HFF-Myc (cell line): ENCODE measurements at places on chromosomes 1 and 21.
A peak's percentile ranks its signal among the peaks of the same experiment; 100 is the strongest.

- DNase-seq, result no peak
Observed at GRCh38 chr21:33125680-33126375, 55.9 kb downstream of the OLIG1 start.

DNA sequence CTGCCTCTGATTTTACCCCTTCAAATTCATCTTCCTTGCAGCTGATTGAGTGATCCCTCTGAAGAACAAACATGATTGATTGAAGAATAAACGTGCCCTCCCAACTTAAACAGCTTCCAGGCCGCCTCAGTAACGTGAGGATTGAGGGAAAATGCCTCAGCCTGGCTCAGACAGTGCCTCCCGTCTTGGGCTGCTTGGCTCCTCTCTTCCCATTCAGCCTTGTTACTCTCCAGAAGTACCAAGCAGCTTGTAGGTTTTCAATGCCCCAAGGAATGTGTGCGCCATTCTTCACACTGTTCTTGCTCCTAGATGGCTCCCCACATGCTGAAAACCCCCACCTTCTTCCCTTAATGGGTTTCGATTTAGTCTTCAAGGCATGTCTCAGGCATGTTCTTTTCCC lies 51.8 kb downstream of the ST6GALNAC5 start:
- DNase-seq, result no peak

DNA sequence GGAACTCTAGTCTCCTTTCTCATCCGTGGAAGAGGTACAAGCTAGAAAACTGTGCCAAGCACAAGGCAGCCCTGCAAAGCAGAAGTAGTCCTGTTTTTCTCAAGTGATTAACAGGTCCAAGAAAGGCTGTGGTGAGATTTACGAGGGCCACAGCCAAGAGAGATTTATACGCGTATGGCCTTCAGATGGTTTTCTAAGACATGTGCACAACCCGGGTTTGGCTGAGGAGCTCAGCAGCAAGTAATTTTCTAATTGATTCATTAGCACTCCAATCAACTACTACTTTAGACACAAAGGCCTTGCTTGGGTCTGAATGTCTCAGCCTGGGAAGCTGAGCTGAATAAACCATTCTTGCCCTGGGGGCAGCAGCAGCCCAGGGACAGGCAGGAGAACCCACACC lies 55.8 kb downstream of the SSBP3 start:
- no peak for DNase-seq

- DNase-seq, result no peak
Observed at GRCh38 chr1:177771688-177772087, 198.2 kb downstream of the SEC16B start.

DNA sequence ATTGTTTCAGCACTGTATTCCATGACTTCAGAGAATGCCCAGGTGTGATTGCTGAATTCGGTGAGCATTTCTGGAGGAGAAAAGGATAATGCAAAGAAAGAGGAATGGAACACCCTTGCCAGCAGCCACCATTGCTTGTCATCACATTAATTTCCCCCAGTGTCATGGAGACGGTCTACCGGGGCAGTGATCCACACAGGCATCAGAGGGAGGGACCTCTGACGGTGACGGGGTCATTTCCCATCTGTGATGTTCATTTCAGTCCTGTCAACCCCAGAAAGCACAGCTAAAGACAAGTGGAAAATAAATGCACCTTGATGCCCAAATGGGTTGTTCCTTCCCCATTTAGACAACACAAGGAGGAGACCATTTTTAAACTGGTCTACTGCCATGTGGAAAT lies 376.4 kb downstream of the PCP4 start:
- DNase-seq, result no peak

DNA sequence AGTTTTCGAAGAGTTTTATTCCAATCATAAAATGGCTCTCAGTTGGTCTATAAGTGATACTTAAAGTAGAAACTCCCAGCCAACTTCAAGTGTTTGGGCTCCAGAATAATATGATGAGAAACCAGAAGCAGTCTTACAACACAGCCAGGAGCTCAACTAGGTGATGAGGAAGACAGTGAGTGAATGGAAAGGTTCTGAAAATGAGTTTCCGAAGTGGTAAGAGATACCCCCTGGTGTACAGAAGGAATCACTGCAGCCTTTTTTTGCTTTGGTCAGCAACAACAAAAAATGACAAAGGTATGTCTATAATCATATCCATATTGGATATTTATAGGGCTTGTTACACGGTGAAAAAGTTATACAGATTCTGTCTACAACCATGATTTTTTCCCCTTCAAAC lies 16.5 kb downstream of the KRTAP19-1 start:
- DNase-seq, result no peak

GRCh38 chr21:43921979-43922945 lies 57.2 kb downstream of the AGPAT3 start:
- no peak for DNase-seq

DNA sequence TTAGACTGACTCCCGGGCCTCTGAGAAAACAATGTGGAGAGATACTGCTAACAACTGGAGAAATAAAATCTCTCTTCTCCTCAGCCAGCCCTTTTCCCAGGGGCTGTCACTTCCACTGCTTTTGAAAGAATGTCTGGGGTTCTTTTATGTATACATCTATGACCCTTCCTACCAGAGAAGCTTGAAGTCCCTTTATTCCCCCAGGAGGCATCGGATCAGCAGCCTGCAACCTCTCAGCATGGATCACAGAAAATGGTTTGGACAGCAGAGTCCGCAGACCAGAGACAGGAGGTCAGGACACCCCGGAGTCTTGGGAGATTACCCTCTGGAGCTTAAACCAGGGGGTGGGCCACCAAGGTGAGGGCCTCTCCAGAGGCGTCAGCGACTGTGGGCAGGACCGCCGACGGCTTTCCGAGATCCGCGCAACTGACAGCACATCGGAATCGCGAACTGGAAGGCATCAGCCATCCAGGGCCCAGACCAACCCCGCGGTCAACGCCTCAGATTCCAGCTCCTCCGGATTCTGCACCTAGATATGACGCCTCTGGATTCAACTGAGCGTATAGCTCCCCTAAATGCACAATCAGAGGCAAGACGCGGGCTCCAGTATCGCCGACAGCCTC lies 1.0 kb downstream of the EPHA10 start:
- no peak for DNase-seq

- peak; percentile 50 for DNase-seq
Observed at GRCh38 chr1:9239622-9240401, 5.2 kb downstream of the H6PD start.

DNA sequence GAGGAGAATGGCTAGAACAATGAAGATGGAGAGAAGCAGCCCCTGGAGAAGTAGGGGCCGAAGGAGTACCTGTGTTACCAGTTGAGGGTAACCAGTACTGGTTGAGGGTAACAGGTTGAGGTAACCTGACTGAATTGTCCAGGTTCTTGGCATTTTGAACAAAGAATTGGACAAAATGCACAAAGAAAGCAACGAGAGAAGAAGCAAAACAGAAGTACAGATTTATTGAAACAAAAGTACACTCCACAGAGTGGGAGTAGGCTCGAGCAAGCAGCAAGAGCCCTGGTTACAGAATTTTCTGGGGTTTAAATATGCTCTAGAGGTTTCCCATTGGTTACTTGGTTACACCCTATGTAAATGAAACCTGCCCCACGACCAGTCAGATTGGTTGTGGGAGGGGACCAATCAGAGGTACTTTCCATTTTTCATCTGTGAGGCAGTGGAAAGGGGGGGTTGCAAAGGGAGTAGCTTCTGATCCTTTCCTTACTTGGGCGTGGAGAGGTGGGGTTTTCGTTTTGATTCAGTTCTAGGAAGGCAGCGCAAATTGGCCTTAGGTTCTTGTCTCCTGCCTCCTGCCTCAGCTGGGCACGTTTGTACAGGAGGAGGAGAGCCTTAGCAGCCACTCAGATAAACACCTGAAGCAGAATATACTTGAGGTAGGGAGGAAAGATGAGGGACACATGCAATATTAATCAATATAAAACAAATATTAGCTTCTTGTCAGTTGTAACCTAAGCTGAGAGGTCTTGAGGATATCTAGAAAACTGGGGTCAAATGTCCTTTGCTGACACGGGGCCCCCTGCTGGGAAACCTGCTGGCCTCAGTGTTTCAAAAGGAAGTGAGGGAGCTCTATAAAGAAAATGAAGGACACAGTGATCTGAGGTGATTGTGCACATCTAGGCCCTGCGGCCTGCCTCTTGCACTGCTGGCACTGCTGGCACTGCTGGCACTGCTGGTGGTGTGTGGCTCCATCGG lies 14.3 kb upstream of the LSM10 start:
- no peak for DNase-seq

DNA sequence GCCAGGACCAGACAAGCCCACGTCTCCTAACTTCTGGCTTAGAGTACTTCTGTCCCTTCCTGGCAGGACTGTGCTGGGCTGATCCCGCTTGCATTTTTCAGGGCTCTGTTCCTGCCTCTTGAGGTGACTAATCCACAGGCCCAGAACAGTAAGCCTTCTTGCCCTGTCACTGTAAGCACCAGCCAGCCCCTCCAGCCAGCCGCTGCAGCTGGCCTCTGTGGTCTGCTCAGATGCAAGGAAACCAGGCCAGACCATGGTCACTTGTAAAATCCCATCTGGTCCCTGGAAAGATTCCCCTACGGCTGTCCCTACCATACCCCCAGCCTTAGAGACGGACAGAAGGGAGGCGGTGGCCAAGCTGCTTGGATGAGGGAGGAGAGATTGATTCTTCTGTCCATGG lies 74.2 kb downstream of the KIRREL1 start:
- no peak for DNase-seq

DNA sequence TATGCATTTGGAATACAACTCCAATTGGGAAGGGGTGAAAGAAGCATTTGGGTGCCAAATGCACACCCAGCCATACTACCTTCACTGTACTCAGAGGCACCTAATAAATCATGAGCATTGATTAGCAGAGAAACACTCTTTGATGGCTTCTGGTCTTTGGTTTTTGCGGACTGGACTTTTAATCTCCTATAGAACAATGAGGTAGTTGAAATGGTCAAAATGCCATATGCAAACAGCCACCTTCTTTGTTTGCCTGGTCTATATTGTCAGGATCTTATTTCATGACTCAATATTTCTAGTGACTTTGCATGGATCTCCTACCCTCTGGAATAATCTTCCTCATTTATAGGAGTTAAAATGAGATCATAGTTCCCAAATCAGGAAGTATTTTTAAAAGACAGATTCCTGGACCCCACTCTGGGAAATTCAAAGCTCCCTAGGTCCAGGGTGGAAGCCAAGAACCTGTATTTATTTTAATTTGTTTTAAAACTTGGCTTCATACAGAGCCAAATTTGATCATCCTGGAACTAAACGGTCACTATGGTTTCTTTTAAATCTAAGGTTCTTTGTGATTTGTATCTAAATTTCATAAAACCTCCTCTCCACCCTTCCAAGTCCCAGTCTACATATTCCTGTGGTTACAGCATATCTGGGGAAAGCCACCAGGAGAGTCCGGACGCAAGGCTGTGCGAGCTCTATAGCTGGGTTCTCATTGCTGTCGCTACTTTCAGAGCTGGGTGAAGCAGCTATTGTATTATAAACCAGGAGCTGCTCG lies 8.7 kb downstream of the FAM3B start:
- DNase-seq, result no peak

DNA sequence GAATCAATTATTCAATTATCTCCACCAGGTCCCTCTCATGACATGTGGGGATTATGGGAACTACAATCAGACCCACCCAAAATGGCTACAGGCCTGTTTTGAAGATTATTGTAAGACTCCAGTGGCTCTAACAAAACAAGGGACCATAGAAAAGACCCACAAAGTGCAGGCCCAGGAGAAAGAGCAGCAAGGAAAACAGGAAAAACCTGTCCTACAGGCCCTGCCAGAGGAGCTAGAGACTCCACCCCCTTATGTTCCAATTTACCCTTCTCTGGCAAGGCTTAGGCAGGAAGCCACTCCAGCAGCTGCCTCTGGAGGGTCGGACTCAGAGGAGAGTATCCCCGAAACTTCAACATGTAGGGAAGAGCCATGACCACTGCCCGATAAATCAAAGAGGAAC lies 96.5 kb downstream of the LIPI start:
- DNase-seq, result no peak

GRCh38 chr1:168719306-168720111 lies 9.5 kb downstream of the DPT start:
- DNase-seq, result no peak

DNA sequence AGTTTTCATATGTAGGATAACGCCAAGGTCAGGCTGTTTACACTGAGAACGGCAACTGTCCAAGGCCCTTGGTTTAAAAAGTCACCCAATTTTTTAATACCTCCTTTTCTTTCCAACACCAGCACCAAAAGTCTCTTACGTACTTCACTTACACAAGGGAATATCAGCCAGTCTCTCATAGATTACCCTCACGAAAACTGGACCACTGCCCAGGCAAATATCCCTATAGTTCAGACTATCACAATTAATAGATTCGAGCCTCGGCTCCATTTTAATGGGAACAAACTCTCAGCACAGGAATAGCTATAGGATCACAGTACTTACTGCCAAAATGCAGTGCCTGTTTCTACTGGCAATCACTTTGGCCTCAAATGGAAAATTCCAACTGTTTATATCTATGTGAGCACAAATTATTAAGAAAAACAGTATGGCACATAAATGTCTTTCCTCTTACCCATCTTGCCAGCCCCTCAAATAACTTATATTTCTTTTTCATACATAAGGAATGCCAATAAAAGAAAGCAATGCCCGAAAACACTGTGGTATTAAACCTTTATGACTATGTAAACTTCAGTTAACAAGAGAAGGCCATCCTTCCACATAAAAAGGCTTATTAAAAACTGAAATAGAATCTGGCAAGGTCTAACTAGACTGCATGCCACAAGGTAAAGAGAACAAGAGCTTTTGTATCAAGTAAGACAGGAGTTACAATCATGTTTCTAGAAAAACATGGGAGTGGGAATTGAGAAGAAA lies 97.8 kb downstream of the SLC45A1 start:
- DNase-seq, result no peak

DNA sequence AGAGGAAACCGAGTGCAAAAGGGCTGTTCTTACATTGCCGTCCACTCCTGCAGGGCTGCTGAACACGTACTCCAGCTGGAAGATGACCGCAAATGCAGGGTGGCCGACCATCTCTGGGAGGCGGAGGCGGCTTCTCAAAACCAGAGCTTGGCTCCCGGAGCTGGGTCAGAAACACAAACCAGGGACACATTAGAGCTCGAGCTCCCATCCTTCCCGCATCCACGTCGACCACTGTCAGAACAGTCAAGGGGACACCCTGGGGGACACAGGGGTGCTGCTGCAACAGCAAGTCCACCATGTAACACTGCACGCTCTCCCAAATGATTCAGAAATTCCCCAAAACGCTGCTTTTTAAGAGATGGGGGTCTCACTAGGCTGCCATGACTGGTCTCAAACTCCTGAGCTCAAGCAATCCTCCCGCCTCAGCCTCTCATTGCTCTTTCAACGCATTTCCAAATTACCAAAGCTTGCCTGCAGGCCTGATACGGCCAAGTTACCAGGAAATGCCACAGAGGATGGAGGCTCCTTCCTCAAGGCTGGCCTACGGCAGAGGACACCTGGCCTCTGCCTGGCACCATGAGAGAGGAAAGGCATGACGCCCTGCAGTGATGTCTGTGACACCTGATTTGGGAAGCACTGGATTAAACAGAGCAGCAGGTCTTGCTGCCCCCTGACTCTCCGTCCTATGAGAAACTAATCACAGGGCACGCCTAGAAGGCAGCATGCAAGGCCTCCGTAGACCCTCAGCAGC lies 45.0 kb downstream of the NPHP4 start:
- no peak for DNase-seq
